NCI-H1694 (cell line): ENCODE measurements at places on chromosomes 2 and 18.
A peak's percentile ranks its signal among the peaks of the same experiment; 100 is the strongest.

DNA sequence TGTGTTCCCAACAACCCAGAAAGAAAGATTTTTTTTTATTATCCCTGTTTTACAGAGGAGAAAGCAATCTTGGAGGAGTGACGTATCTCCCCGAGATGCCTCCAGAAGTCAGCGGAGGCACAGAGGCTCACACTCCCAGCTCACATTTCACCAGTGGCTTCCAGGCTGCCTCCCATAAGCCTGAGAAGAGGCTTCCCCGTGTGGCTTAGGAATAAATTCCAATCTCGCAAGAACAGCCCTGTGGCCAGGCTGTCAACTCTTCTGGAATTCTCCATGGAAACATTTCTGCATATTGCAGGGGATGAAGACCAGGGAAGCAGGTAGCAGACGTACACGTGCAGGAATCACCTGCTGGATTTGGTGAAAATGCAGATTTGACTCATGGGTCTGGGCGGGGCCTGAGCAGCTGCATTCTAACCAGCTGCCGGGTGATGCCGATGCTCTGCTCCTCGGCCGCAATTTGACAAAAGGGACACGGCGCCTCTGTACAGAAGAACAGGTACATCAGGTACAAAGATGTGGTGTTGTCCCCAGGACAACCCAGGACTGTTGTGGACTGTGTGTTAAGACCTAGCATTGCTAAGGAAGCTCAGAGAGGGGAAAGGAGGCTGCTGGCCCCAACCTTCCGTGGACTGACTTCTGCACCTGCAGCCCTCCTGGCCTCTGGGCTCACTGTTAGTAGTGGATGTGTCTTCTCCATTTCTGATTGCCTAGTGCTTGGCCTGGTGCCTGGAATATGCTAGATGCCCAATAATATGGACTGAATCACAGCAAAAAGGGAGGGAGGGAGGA, 114.2 kb upstream of the ID2 start:
- DNase-seq, result no peak

DNA sequence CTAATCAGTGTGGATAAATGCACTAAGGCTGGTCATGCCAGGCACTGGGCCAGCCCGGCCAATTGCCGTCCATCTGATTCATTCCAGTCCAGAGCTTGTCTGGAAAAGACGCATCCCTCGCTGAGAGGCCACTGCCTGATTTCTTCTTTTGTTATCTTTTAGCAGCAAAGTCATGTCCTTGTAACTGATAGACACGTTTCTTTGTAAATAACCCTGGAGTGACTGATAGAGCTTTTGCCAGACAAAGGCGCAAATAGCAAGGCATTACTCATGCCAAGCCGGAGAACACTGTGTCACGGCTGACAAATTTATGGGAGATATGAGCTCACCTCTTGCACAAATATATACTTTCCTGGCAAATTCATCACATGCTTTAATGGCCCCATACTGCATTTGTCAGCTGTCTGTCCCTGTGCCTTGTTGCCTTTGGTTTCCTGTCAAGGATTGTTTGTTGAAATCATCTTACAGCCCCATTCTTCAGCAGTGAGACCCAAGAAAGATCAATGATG, 164.4 kb downstream of the ETAA1 start:
- DNase-seq, result no peak

GRCh38 chr2:20224716-20225293, at the start of gene SDC1:
Gene SDC1 (minus strand): TSS chr2:20225130. CDS start chr2:20224867, 263 bp downstream.
- peak; percentile 65 for DNase-seq

GRCh38 chr2:240873805-240874714, 5.4 kb downstream of the AGXT start:
- DNase-seq, result no peak

DNA sequence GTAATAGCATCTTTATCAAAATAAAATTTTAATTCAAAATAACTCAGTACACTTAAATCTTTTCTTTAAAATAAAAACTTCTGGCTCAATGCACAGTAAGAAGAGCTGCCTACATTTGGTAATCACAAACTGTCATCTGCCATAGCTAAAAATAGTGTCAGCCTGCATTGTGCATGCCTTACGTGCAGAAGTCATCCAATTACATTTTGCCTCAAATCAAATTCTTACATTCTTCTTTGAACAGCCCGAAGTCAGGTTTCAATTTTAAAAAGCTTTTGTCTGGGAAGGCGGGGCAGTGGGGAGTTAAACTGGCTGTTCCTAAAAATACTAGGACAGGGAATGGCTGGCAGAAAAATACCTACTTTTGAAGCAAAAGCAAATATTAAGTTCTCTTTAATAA, 51.1 kb downstream of the RTN4 start:
- no peak for DNase-seq

DNA sequence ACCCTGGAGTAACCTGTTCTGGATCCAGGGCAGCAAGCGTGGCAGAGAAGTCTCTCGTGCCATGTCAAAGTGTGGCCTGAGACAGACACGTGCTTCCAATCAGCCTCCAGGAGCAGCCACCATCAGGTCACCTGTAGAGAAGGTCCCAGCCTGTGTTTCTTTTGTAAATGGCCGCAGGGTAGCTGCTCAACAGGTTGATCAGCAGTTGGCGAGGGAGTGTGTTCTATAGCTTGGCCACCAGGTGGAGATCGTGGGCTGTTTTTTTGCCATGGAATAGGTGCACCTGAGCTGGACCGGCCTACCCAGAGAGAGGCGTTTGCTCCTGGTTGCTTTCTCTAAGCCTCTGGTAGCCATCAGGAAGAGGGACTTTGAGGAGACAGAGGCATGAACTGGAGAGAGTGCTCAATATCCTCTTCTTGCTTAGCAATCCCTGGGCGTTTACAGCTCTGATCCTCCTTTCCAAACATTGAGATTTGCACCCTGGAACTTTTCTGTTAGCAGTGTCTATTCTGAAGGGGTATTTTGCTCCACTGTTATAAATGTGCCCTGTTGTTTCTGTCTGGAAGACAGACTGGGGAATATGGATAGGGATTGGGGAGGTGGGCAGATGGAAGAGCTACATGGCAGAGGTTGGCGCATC, 34.2 kb upstream of the EN1 start:
- peak; percentile 46 for DNase-seq

DNA sequence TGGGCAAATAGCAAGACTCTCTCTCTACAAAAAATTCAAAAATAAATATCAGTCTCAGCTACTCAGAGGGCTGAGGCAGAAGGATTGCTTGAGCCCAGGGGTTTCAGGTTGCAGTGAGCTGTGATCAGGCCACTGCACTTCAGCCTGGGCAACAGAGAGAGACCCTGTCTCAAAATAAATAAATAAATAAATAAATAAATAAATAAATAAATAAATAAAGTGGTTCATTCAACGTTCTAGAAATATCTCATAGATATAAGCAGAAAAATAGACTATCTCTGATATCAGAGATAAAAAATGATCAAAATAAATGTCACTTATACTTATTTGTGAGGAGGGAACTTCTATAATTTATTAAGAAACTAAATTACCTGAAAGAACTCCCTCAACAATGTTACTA, 480.9 kb downstream of the FBXO15 start:
- DNase-seq, result no peak

- no peak for DNase-seq
These were observed 7.7 kb downstream of the ZSCAN30 start for GRCh38 chr18:35282353-35282752.

DNA sequence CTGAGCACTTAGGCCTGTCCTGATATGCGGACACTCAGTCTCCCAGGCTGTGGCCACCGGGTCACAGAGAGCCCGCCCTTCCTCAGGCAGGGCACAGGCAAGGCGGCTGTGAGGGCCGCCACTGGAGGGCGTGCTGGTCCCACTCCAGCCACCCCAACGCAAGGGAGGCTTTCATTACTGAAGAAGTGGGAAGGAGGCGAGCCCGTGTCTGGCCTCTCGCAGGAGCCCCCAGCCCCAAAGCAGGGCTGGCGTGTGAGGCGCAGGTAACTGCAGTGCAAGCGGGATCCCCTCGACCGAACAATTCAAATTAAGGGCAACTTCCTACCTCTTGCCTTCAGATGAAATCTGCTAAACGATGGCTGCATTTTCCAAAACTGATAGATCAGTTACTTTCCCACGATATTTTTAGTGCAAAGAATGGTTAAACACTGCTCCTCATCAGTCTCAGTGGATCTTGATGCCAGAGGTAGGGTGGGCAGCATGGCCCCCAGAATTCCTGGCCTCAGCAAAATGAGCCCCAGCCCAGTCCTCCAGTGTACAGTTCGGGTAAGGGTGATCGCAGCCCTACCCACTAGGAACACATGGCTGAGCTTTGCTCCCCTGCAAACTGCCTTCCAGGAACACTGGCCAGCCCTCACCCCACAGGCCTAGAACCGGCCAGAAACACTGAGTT, 97.2 kb downstream of the SEPTIN10 start:
- DNase-seq, result peak; percentile 76

DNA sequence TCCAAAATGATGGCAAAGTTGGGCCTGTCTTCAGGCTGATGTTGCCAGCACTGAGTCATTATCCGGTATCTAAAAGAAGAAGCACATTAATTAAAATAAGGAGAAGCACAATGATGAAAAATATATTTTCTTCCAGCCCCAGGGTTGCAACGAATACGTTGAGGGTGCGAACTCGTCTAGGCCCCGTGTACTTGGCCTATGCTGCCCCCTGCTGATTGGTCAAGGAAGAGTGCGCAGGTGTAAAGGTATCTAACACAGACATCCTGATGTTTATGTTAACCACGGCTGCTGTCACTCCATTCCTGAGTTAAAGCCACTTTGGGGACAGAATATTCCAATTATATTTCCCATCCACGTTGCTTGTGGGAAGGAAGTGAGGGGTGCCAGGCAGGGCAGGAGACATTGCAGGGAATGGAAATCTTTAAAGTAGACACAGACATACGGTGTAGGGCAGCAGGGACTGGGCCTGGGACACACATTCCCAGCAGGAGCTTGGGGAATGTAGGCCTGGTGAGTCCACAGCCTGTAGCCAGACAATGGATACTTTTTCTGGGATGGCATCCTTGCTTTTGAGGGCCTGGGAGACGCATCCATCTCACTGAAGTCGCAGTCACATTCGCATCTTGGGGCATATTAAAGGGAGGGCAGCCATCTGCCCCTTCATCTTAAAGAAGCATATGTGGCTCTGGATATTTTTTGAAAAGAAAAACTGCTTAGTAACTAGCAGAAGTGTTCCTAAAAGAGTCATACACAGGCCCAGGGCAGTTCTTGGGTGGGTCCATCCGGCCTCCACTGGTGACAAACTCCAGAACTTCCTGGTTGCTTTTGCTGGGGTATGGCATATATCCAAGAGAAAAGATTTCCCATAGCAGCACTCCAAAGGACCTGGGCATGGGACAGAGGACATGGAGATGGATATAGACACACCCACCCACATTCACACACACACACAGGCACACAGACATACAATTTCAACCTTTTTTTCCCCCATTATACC, 81.9 kb downstream of the CLIP4 start:
- peak; percentile 32 for DNase-seq

GRCh38 chr2:215716956-215717355, 281.1 kb upstream of the FN1 start:
- DNase-seq, result no peak

DNA sequence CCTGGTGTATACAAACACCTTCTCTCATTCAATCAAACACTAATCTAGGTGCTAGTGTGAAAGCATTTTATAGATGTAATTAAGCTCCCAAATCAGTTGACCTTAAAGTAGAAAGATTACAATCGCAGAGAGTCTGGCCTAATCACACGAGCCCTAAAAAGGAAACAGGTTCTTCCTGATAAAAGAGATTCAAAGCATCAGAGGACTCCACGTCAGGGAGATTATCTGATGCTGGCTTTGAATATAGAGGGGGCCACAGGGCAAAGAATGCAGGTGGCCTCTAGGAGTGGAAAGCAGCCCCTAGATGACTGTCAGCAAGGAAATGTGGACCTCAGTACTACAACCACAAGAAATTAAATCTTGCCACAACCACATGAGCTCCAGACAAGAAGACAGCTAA, 28.2 kb upstream of the ZC3H15 start:
- DNase-seq, result no peak

- DNase-seq, result no peak
These were observed 482.0 kb downstream of the BCL11A start for GRCh38 chr2:60071490-60071831.

DNA sequence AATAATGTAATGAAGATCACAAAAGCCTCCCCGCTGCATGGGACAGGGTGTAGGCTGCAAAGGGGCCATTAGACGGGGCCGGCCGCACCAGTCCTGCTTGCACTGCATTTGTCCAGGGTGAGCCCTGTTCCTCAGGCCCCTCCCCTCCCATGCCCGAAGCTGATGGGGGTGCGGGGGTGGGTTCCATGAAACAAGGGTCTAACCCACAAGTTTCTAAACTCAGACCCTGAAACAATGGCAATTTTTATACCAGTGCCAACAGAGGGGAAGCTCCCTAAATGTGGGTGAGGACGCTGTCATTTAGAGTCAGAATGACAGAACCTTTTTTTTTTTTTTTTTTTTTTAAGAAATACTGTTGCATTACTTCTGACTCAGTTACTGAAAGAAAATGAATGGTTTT, 39.7 kb downstream of the HS6ST1 start:
- no peak for DNase-seq

- DNase-seq, result no peak
These were observed 53.5 kb downstream of the ATL2 start for GRCh38 chr2:38323623-38324022.

DNA sequence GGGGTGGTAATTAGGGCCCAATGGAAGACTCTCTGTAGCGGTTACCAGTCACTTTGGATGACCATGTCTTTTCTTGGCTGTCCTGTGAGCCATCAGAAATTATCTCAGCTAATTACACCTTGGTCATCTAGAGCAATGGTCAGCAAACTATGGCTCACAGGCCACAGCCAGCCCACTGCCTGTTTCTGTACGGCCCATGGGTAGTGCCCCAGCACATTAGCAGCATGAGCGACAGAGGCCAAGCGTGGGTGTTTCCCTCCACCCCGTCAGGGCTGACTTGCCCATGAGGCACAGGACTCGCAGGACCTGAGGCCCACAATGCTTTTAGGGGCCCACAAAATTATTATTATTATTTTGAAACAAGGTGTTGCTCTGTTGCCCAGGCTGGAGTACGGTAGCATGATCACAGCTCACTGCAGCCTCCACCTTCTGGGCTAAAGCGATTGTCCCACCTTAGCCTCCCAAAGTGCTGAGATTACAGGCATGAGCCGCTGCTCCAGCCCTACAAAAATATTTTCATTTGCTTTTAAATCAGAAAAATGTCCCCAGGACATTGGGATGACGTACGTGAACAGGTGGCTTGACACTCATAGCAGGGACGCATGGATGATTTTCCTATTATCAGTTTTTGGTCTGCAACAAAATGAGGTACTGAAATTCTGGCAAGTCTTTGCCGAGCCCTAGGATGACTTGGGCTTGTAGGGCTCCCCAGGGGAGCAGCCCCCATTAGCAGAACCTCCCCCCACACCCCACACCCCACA, 29.3 kb upstream of the CEP68 start:
- no peak for DNase-seq

DNA sequence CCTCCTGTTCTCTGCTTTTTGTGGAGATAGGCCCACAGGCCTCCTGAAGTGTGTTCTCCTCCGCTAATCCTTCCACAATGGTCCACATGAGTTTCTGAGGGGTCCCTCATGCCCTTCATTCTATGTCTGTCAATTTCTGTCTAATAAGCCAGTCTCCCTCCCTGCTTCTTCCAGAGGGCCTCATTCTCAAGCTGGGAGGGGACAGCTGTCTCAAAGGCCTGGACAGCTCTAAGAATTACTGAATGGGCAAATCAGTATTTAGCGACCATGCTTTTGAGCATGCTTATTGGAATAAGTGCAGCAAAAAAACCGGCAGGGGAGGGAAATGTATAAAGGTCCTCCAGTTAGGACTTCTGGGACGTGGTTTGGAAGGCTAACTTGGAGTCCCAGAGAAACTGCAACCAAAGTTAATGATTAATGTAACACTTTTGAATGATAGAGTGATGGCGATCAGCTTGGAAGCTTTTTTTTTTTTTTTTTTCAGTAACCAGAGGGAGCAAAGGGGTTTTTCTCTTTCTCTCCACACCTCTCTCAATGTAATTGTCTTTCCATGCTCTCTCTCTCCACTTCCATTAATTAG, 890.7 kb upstream of the POU3F3 start:
- DNase-seq, result no peak
